Heart left ventricle (tissue), 16 donors: ENCODE measurements at places on chromosomes 4 and X.

GRCh38 chr4:24965627-24966026, 52.8 kb upstream of the CCDC149 start:
- no peak for DNase-seq

- no peak for DNase-seq
These were observed 16.6 kb downstream of the GPKOW start for GRCh38 chrX:49106930-49107329.

DNA sequence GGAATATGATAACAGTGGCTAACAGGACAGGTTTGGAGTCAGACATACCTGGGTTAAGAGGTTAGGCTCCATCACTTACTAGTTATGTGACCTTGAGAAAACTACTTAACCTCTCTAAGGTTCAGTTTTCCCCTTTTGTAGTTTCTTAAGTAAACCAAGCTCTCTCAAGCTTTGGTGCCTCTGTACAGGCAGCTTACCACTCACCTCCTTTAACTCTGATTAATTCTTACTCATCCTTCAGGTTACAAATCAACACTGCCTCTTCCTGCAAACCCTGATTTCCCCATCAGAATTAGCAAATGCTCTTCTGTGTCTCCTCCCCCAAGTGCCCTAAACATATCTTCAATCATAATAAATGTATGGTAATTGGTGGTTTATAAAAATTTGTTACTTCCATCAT, 3.5 kb upstream of the SERTM2 start:
- no peak for DNase-seq

GRCh38 chr4:123676890-123677229, 280.3 kb downstream of the SPRY1 start:
- no peak for DNase-seq

- no peak for DNase-seq
These were observed 84.3 kb upstream of the WDR1 start for GRCh38 chr4:10200869-10201268.
